ENCODE measurements at places on chromosomes 12 and 14.
A peak's percentile ranks its signal among the peaks of the same experiment; 100 is the strongest.

DNA sequence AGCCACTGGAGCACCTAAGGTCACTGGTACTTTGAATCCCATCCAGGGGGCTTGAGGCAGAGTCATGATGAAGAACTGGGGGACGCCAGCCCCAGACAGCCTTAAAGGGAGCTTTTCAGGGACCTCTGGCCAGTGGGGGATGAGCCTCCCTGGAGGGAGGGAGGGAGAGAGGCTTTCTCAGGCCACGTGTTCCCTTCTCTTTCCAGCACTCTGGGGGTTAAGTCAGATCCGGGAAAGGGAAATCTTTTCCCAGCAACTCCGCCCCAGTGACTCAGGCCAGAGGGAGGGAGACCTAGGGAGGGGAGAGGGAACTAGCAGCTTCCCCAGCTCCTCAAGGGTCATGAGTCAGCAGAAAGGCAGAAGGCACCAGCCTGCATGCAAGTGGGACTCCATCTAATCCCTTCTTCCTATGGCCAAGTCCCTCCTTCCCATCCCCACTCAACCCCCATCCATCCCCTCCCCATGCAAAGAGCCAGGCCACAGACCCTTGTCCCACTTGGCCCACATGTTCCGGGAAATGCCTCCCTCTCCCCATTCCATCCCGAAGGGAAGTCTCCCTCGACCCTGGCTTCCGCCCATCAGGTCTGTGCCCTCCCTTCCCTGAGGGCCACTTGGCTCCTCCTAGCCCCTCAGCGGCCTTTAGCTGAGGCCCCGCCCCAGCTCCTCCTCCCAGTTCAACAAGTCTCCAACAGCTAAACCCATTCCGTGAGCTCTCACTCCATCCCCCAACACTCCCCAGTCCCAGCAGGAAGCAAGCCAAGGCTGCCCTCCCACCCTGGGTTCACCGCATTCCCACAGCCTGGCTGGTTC is 5.6 kb downstream of the TNFRSF1A start:
- DNase-seq: peak; percentile 78

DNA sequence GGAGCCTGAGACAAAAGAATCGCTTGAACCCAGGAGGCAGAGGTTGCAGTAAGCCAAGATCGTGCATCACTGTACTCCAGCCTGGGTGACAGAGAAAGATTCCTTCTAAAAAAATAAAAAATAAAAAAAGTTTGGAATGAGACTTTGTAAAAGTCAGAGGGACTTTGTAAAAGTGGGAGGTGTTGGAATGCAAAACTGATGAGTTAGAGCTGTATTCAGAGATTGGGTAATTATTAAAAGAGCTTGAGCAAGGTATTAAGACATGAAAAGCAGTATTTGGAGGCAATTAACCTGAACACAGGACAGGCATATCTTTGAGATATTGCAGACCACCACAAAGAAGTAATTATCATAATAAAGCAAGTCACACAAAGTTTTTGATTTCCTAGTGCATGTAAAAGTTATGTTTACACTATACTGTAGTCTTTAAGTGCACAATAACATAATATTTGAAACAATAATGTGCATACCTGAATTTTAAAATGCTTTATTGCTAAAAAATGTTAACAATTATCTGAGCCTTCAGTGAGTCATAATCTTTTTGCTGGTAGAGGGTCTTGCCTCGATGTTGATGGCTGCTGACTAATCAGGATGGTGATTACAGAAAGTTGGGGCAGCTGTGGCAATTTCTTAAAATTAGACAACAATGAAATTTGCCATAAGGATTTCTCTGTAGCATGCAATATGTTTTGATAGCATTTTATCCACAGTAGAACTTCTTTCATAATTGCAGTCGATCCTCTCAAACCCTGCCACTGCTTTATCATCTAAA is 33.1 kb downstream of the PHLDA1 start:
- DNase-seq: no peak

DNA sequence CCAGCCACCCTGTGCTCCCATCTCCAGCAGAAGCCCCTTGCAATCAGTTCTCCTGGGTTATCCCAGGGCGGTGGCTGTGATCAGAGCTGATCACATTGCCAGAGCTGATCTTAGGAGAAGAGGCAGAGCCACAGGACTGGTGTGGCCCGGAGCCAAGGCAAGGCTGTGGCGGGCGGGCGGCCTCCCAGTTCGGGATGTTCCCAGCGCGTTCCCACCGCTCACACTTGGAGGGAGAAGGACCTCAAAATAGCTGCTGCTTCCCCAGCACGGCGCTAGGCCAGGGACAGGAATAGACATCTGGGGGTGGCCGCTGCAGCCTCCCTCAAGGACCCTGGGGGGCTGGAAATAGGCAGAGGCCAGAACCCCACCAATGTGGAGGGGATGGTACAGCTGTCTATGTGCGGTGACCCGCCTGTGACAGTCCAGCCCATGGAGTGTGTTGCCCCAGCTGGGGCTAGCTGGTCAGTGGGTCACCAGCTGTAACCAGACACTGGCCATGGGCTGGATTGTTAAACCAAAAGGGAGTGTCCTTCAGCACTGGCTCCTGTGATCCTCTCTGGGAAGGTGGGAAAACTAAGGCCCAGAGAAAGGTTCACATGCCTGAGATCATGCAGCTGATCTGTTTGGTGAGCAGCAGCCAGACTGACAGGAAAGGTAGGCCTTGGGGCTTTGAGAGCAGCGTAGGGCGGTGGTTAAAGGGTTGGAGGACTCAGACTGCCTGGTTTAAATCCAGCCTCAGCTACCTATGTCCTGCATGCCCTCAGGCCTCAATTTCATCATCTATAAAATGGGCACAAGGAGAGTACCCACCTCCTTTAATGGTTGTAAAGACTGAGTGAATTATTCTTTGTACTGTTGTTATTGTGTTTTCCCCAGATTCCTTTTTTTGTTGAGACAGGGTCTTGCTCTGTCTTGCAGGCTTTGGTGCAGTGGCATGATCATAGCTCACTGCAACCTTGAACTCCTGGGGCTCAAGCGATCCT is 8.0 kb upstream of the POP5 start:
- no peak for DNase-seq

GRCh38 chr14:71322655-71323250 is 415.5 kb downstream of the PCNX1 start:
- DNase-seq: no peak

DNA sequence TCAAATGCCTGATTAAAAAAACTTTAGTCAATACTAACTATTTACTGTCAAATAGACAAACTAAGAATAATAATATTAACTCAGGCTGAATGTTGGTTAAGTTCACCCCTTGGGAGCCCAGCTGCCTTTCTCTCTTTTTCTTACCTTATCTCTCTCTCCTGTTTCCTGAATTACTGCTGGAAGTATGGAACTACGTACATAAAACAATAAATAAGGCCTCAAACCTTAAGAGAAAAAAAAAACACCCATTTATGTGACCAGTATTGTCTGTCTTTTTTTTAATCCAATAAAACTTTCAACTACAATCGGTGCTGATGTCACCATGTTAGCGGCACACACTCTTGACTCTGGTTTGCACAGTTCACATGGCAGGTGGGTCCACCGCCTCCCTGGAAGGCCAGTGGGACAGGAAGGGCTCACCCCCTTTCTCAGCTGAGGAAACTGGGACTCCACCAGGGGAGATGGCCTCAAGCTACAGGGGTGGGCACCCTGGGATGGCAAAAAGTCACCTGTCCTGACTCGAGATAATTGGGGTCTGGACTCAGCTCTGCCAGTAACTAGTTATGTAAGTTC is 21.3 kb downstream of the BCL11B start:
- DNase-seq: no peak

- DNase-seq: no peak
Observed at GRCh38 chr12:3777206-3777809, 24.4 kb upstream of the CRACR2A start.

DNA sequence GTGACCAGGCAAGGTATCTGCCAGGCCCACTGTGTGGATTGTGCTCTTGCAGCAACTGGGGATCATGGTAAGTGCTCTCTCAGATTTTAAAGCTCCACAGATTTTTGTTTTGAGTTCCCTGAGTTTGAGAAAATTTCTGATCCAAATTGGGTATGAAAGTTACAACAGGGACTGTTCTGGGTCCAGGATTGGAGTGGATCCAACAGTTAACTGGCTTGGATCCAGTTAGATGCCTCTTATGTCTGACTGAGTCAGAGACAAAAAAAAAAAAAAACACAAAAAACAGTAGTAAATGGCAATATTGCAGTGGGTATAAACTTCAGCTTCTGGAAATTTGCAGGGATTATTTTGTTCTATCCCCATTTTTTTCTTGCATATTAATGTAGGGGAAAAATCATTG is 598.8 kb downstream of the C12orf50 start:
- no peak for DNase-seq

- DNase-seq: no peak
Observed at GRCh38 chr14:65173973-65174693, 71.8 kb upstream of the MAX start.

DNA sequence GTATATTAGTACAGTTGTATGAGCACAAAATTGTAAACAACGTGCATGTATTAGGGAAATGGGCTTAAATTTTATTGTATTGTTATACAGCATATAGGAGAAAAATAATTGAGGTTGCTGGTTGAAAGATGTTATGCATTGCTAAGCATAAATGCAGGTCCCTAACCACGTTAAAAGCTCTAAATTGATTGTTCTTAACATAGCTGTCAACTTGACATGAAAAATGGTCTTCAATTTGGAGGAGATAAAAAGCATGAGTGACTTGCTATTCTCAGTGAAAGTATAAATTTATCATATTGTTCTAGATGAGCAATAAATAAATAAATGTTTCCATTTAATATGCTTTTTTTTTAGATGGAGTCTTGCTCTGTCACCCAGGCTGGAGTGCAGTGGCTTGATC is 506.6 kb upstream of the ATXN7L3B start:
- DNase-seq: no peak

DNA sequence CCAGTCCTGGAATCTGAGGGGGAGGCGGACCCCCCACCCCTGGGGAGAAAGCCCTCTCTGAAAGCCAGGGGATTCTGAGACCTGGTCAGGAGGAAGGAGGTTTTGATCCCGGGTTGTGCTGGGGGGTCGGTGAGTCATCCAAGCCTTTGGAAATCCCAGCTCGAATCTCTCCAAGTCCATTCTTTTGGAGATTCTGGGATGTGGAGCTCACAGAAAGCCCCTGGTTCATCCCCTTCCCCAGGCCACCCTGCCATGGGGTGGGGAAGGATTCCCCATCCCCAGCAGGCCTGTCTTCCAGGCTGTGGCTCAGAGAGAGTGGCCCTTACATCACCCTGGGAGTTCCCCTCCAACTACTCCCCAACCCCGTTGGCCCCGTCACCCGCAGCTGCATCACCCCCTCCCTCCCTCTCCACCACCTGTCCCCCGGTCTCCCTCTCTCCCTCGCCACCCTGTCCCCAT is 14.3 kb downstream of the EXOC3L4 start:
- DNase-seq: no peak

DNA sequence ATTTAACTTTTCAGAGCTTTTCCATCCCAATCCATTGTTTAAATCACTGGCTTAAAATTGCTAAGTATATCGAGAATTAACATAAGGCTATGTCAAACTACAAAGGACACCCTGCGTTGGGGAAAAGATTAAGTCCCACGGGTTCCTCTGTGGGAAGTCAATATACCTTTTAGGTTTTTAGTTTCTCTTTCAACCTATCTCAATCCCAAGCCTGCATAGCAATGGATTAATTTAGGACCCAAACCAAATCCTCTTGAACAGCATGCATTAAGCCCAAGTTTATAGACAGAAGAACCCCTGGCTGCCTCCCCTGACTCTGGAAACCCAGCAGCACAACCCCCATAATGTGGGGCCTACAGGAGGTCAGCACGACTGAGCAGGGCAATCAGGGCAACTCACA is 6.3 kb downstream of the CDCA4 start:
- DNase-seq: no peak

- no peak for DNase-seq
Observed at GRCh38 chr12:102690253-102690652, 209.9 kb upstream of the IGF1 start.

DNA sequence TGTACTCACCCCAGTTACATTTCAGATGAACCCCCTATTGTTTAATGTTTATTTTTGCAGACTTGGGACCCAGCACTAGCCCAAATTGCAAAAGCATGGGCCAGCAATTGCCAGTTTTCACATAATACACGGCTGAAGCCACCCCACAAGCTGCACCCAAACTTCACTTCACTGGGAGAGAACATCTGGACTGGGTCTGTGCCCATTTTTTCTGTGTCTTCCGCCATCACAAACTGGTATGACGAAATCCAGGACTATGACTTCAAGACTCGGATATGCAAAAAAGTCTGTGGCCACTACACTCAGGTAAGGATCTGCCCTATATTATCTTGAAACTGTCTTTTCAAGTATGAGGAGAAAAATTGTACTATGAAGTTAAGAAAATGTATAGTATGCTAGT is 1.2 kb downstream of the GLIPR1 start:
- DNase-seq: no peak

GRCh38 chr14:23375527-23376251 is 1.2 kb upstream of the CMTM5 start:
- DNase-seq: no peak

DNA sequence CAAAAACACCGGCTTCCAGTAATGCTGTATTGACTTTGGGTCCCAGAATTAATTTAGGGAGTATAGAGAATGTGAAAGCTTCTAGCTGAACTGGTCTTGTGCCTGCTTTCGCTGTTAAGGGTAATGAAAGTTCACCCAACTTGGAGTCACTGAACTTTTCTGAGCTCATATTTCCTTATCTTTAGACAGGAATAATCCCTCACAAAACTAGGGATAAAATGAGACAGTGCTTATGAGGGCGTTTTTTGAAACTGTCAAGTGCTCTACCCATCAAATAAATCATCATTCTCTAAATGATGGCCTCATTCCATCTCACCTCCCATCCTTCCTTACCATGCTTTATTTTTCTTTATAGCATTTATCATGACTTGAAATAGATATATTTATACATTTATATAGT is 74.7 kb downstream of the RFX4 start:
- no peak for DNase-seq

- DNase-seq: no peak
Observed at GRCh38 chr14:102958461-102958860, 36.0 kb downstream of the AMN start.

DNA sequence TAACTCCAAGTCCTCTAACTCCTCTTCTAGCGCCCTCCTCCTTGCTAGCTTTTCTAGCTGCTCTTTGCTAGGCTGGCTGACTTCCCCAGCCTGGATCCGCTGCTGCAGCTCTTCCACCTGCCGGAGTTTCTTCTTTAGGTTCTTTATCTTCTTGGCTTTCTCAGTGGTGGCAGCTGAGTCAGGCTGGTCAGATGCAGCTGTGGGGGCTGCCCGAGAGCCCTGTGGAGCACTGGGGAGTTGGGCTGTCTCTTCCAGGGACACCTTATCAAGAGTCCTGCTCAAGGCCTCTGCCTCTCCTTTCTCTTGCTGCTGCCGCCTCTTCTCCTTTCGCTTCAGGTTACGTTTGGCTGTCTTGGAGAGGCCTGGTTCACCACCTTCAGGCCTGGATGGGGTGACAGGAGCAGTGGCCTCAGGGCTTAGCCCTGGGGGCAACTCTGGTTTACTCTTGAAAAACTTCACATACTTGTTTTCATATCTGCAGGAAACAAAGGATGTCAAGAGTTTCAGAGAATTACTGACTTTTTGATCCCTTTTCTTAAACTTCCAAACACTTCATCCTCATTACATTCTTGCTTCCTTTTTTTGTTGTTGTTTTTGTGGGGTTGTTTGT is 25.7 kb downstream of the PYM1 start:
- DNase-seq: no peak

GRCh38 chr12:56257491-56258067 is 605 bp downstream of the ANKRD52 start:
- peak; percentile 30 for DNase-seq

GRCh38 chr12:41653386-41654326 is 465.5 kb downstream of the PDZRN4 start:
- DNase-seq: no peak
